ENCODE measurements at places on chromosomes 2 and 18. TPM values are rescaled to one million over a fixed set of nuclear protein-coding genes. Genes with fewer than 3 reads are reported as not detected.

REEP1 gene
- total RNA-seq: 1.8 TPM

RAB6D gene
- 0.15 TPM for total RNA-seq

PSMD1 gene
- 116 TPM for total RNA-seq

CLASP1 gene
- 50.4 TPM for total RNA-seq

NR4A2 gene
- total RNA-seq: 0.95 TPM

TCF4 gene
- total RNA-seq: 19.0 TPM

C2orf72 gene
- not detected for total RNA-seq

LOXHD1 gene
- not detected for total RNA-seq

SNRPD1 gene
- total RNA-seq: 4.4 TPM

KIF3C gene
- total RNA-seq: 1.8 TPM

SCG2 gene
- total RNA-seq: 0.18 TPM

BOLA3 gene
- total RNA-seq: 27.1 TPM

EN1 gene
- total RNA-seq: not detected

TLX2 gene
- total RNA-seq: not detected

GAREM1 gene
- total RNA-seq: 32.5 TPM

CHAC2 gene
- 5.0 TPM for total RNA-seq

CYP26B1 gene
- 0.62 TPM for total RNA-seq

ANTXR1 gene
- total RNA-seq: 7.8 TPM

CLEC4F gene
- not detected for total RNA-seq

ALPI gene
- total RNA-seq: not detected

MERTK gene
- total RNA-seq: 1.8 TPM

TUBB8B gene
- total RNA-seq: 0.40 TPM

TWIST2 gene
- total RNA-seq: 33.0 TPM

DPYSL5 gene
- total RNA-seq: not detected

ACOXL gene
- not detected for total RNA-seq

RAB27B gene
- total RNA-seq: 33.6 TPM

RAB10 gene
- 214 TPM for total RNA-seq

RFTN2 gene
- 7.4 TPM for total RNA-seq

CDH19 gene
- total RNA-seq: 0.38 TPM

LRRC30 gene
- total RNA-seq: not detected

FHOD3 gene
- total RNA-seq: 3.1 TPM

IL1RL1 gene
- 10.9 TPM for total RNA-seq

CENPA gene
- total RNA-seq: 6.5 TPM

FRZB gene
- total RNA-seq: not detected

HTR2B gene
- total RNA-seq: 0.76 TPM

CDH7 gene
- not detected for total RNA-seq

ARL4C gene
- 20.2 TPM for total RNA-seq

HOXD13 gene
- not detected for total RNA-seq

CNTNAP5 gene
- not detected for total RNA-seq

KCNG2 gene
- total RNA-seq: not detected

TFPI gene
- 89.6 TPM for total RNA-seq

MC2R gene
- not detected for total RNA-seq

FBLN7 gene
- total RNA-seq: 2.9 TPM

GTF2A1L gene
- 0.22 TPM for total RNA-seq

STK17B gene
- 16.5 TPM for total RNA-seq

CCDC141 gene
- total RNA-seq: 0.34 TPM

AQP12A gene
- total RNA-seq: not detected

PRKAG3 gene
- not detected for total RNA-seq

ZBTB7C gene
- 51.9 TPM for total RNA-seq

ATOH8 gene
- total RNA-seq: 2.0 TPM

WDR54 gene
- 9.1 TPM for total RNA-seq

DYNAP gene
- 6.1 TPM for total RNA-seq

EHD3 gene
- total RNA-seq: 22.6 TPM

PSMA8 gene
- total RNA-seq: not detected

RAB3GAP1 gene
- 25.5 TPM for total RNA-seq

MC5R gene
- total RNA-seq: not detected

TMEM178A gene
- total RNA-seq: 0.29 TPM
